Ureter (tissue), 1 donor: ENCODE measurements at places on chromosomes 2 and 18. TPM values are rescaled to one million over a fixed set of nuclear protein-coding genes. Genes with fewer than 3 reads are reported as not detected.

DNA sequence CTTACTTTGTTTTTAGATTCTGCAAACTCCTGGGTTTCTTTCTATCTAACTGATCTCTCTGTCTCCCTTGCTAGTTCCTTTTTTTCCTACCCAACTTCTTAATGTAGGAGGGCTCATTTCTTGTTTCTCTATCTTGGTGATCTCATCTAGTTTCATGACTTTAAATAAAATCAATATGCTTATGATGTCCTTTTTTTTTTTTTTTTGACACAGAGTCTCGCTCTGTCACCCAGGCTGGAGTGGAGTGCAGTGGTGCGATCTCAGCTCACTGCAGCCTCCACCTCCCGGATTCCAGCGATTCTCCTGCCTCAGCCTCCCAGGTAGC is 42.2 kb upstream of the IL1RL1 start:
- DNase-seq: no peak

GRCh38 chr2:75361486-75361885 is 162.2 kb upstream of the TACR1 start:
- no peak for DNase-seq

- no peak for DNase-seq
Observed at GRCh38 chr2:33363325-33364298, 112.8 kb upstream of the RASGRP3 start.

Gene PCARE
- not detected for total RNA-seq

Gene UGGT1
- total RNA-seq: 61.1 TPM
